ENCODE measurements at places on chromosomes 11 and 22.

DNA sequence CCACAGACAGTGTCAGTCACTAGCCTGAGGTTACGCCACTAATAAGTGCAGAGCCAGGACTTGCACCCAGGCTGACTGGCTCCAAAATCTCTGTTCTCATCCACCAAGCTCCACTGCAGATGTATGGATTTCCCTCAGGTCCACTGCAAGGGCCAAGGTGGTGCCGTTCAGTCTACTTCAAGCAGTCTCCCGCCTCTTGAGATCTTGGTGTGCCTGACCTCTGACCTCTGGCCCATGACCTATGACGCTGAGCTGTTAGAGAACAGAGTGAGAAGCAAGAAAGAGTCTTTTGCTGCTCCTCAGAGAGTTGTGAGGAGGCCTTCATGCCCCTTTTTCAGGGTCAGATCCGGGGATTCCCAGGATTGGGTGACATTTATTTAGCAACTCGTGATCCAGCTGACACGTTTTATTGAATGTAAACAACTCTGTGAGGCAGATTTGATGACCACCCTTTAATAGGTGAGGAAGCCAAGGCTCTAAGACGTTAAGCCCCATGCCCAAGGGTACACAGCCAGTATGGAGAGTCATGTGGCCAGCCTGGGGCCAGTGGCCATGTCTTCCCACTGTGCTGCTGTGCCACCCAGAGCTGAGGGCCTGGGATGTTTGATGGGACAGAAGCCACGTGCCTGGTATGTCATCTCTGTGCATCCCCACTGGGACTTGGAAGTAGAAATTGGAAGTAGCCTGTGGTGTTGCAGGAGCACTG, 25.2 kb downstream of the DCPS start:
- DNase-seq, result no peak

GRCh38 chr11:69949327-69949726, 128.8 kb upstream of the ANO1 start:
- no peak for DNase-seq

DNA sequence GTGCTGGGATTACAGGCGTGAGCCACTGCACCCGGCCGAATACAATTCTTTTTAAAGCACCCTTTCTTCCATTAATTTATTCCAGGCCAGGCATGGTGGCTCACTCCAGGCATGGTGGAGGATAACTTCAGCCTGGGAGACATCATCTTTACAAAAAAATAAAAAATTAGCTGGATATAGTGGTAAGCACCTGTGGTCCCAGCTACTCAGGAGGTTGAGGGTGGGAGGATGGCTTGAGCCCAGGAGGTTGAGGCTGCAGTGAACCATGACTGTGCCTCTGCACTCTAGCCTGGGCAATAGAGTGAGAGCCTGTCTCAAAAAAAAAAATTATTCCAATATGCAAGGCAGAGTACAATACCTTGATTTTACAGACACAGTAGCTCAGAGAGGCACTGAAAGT, 11.4 kb downstream of the TAGLN start:
- DNase-seq, result no peak

- DNase-seq, result no peak
Observed at GRCh38 chr11:69896250-69896649, 77.0 kb upstream of the FGF3 start.

GRCh38 chr11:1437500-1437899, 47.8 kb downstream of the BRSK2 start:
- no peak for DNase-seq

GRCh38 chr11:124569697-124570096, at the start of gene OR8A1:
TSS of gene OR8A1 (plus strand) at chr11:124569997. CDS start at chr11:124570120, 123 bp downstream.
- DNase-seq, result no peak

GRCh38 chr11:121494355-121495099, 41.8 kb upstream of the SORL1-AS1 start:
- no peak for DNase-seq

DNA sequence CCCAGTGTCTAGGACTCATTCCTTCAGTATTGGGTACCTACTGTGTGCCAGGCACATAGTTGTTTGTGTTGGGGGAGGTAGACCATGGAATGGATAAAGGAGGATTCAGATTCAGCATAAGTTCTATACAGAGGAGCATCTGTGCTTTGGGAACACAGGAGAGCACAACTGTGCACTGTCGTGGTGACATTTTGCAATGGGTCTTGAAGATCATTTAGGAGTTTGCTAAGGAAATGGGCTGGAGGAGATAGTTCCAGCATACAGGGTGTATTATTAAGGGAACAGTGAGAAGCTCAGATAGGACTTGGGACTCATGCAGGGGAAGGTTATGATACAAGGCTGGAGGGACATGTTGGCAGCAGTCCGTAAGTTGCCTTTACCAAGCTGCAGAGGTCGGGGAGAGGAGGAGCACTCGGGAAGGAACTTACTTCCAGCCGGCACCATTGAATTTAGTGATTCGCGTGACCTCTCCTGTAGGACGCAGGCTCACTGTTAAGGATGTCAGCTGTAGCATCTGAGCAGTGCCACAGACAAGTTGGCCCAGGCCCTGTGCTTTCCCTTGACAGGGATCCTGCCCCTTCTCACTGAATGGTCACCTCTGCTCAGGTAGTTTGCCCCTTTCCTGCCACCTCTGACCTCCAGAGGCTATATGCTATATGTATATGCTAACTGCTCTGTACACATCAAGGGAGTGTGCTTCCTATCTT, 25.6 kb downstream of the TREH start:
- no peak for DNase-seq

GRCh38 chr11:74680703-74681531, 50.3 kb downstream of the CHRDL2 start:
- no peak for DNase-seq

- no peak for DNase-seq
Observed at GRCh38 chr11:120703358-120704152, 192.0 kb downstream of the GRIK4 start.

GRCh38 chr22:25362215-25362882, 142.9 kb downstream of the CRYBB2 start:
- peak; percentile 56 for DNase-seq

DNA sequence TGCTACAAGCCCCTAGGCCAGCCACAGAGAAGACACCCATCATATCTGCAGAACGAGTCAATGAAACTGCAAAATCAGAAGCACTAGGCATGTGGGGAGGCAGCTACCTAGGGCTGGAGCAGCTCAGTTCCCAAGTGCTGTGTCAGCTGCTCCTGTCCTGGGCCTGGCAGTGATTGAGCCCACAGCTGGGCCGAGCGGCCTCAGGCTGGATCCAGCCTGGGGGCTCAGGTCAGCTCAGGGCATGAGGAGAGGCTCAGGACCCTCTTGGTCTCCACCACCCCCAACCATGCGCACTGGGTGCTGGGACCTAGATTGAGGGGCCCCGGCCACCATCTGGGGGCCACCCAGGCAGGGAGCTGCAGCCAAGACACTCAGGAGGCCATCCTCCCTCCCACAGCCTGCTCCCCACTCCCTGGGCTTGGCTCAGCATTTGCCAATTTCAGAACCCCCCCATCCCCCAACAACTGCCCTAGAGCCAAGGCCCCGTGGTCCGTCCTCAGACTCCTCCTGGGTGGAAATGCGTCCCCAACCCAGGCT, 2.4 kb upstream of the TNNT3 start:
- DNase-seq, result no peak

- no peak for DNase-seq
Observed at GRCh38 chr11:95592471-95592870, 197.1 kb downstream of the FAM76B start.

Data from T47D (cell line).